Bronchus fibroblast of lung (primary cell): ENCODE measurements at places on chromosomes 5 and 9. TPM values are rescaled to one million over a fixed set of nuclear protein-coding genes. Genes with fewer than 3 reads are reported as not detected.

Gene CCDC183
- total RNA-seq: under 0.01 TPM in 1 of 2 replicates, not detected in the other

Gene ENTPD8
- total RNA-seq: not detected in 2 replicates

Gene QRFP
- not detected in 2 replicates for total RNA-seq

Gene NTNG2
- total RNA-seq: under 0.01 and 0.15 TPM in 2 replicates

Gene SOWAHA
- under 0.01 TPM in 1 of 2 replicates, not detected in the other for total RNA-seq

Gene LRRC19
- total RNA-seq: not detected in 2 replicates

Gene WNT8A
- total RNA-seq: not detected in 2 replicates

Gene KCNN2
- 1.8 and 2.5 TPM in 2 replicates for total RNA-seq

Gene RASGEF1C
- total RNA-seq: not detected in 2 replicates

Gene SLC36A3
- not detected in 2 replicates for total RNA-seq

Gene TXNDC8
- not detected in 2 replicates for total RNA-seq
